ENCODE measurements at places on chromosomes 6 and 20.
A peak's percentile ranks its signal among the peaks of the same experiment; 100 is the strongest.

- peak; percentile 23 for DNase-seq
Measured at GRCh38 chr6:126625019-126625418, 285.1 kb downstream of the CENPW start.

- no peak for DNase-seq
Measured at GRCh38 chr6:147251072-147251471, 46.9 kb downstream of the STXBP5 start.

- no peak for DNase-seq
Measured at GRCh38 chr6:22631091-22631490, 61.7 kb downstream of the HDGFL1 start.

DNA sequence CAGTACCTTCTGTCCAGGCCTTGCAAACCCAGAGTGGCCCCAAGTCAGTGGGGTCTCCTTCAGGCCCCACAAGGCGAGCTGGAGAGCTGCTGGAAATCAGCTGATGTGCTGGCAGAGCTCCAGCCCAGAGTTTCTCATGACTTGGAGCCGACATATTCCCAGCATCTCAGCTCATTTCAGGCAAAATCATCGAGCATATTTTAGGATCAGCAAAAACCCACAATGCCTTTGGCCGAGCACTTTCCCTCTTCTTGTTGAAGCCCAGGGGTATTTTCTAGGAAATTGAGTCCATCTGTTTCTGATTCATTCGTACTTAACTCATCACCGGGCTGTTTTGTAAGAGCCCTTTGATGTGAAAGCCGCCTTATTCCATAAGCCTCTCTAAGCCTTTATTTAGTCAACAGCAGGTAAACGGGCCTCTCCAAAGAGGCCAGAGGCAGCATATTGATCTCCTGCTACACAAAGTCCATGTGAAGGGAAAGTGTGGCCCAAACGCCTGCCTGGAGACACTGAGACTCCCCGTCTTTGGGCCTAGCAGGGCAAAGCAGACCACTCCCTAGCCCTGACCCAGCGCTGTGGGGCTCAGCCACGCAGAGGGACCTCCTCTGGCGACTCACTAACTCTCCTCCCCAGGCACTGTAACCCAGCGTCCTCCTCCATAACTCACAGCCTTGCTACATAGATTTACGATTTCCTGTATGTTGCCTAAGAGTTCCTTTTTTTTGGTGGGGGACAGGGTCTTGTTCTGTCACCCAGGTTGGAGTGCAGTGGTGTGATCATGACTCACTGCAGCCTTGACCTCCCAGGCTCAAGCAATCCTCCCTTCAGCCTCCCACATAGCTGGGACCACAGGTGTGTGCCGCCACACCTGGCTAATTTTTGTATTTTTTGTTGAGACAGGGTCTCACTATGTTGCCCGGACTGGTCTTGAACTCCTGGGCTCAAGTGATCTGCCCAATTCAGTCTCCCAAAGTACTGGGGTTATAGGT is 12.1 kb upstream of the C20orf203 start:
- peak; percentile 82 for DNase-seq

- no peak for DNase-seq
Measured at GRCh38 chr6:37168811-37169495, 999 bp upstream of the PIM1 start.

GRCh38 chr20:63222541-63222940 is 6.6 kb upstream of the YTHDF1 start:
- no peak for DNase-seq

DNA sequence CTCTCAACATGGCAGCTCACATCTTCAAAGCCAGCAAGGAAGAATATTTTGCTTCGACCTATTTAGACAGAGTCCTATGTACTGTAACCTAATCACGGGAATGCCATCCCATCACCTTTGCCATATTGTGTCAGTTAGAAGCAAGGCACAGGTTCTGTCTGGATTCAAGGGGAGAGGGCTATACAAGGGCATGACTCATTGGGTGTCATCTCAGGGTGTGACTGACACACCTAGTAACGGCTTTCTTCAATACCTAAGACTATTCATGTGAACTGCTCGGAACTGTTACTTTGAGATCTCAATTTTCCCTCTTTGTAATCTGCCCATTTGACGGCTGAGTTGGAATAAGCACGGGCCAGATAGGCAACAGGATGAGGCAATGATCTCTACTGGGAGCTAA is 135.6 kb upstream of the HDGFL1 start:
- no peak for DNase-seq

DNA sequence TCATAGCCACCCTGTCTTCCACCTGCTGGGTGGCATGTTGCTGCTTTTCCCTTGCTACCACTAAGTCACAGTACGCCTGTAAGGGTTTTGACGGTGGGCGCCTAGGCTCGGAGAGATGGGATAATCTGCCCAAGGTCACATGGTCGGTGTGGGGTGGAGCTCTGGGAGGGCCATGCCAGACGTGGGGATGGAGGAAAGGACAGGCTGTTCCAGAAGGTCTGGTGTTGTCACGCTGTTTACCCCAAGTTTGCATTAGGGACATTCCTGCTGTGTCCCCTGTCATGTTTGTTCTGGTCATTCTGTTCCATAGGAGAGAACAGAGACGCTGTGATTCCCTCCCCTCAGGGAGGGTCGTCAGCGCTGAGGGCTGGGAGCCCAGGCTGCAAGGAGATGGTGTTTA is 16.1 kb downstream of the IP6K3 start:
- no peak for DNase-seq

GRCh38 chr20:34791289-34792020 is 34.0 kb downstream of the NCOA6 start:
- peak; percentile 74 for DNase-seq

DNA sequence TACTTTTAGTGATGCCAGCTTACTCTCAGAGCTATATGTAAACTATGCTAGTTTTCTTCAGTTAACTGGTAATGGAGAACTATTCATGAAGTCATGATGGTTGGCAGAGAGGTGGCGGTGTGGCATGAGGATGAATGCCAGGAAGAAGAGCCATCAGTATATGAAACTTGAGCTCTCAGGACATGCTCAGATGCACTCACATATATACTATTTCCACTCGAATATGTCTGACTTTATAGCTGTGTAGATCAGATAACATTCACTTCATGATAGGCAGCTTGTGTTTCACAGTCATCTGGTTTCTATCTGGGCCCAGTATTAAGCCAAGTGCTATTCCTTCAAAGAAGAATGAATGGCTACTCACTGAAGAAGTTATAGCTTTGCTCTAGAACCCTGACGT is 46.2 kb upstream of the CEP85L start:
- no peak for DNase-seq

- DNase-seq = no peak
Measured at GRCh38 chr6:150744522-150745260, 120.8 kb upstream of the MTHFD1L start.

GRCh38 chr6:13884397-13884796 is 40.4 kb upstream of the RNF182 start:
- DNase-seq = no peak

DNA sequence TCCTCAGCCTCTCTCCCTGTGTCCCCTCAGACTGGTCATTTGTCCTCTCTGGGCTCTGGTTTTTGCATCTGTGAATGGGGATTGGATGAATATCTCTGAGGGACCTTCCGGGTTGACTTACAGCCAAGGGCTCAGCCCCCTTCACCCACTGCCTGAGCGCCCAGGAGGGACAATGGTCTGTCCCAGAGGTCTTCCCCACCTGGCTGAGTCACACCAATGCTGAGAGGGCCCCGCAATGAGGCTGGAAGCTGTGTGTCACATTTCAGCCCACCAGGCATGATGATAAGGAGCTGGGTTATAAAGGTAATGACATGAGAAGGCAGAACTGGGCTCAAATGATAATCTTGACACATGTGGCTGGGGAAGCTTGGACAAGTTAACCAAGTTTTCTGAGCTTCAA is 70.5 kb downstream of the TOX2 start:
- no peak for DNase-seq

DNA sequence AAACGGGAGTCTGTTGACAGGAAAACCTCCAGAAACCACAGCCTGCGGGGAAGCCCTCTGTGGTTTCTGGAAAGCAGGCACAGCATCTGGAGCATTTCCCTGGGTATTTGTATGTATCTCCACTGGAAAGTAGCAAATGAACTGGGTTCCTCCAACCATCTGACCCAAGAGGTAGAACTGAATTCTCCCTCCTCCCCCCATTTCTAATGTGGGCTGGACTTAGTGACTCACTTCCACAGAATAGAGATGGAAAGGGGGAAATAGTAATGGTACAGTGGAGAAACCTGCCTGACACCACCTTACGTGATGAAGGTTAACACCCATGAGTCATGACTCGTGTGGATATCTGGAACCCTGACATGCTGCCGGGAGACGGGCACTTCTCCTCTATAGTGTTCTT is 51.9 kb upstream of the XRN2 start:
- DNase-seq = peak; percentile 6

- DNase-seq = no peak
Measured at GRCh38 chr6:155067956-155068615, 73.0 kb downstream of the TIAM2 start.

DNA sequence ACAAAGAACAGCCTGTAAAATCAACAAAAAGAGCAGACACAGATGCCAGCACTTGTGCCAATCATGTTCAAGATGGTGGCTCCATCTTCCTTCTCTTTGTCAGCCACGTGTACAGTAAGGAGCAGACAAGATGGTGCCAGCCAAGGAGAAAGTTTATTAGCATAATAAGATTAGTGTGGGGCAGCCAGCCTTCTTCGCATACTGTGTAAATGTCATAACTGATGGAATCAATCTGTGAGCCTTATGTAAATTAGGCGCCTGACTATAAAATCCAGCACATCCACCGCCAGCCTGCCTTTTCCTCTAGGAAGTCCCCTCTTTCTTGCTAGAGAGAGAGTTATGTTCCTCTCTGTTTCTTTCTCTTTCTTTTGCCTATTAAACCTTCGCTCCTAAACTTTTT is 99.7 kb upstream of the RALGAPA2 start:
- DNase-seq = no peak

DNA sequence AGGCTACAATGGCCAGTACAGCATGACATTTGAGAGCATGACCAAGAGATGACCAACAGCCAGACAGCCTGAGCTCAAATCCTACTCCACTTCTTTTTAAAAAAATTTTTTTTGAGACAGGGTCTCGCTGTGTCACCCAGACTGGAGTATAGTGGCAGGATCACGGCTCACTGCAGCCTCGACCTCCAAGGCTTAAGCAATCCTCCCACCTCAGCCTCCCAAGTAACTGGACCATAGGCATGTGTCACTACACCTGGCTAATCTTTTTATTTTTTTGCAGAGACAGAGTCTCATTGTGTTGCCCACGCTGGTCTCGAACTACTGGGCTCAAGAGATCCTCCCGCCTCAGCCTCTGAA is 42.9 kb downstream of the NOL4L start:
- no peak for DNase-seq

DNA sequence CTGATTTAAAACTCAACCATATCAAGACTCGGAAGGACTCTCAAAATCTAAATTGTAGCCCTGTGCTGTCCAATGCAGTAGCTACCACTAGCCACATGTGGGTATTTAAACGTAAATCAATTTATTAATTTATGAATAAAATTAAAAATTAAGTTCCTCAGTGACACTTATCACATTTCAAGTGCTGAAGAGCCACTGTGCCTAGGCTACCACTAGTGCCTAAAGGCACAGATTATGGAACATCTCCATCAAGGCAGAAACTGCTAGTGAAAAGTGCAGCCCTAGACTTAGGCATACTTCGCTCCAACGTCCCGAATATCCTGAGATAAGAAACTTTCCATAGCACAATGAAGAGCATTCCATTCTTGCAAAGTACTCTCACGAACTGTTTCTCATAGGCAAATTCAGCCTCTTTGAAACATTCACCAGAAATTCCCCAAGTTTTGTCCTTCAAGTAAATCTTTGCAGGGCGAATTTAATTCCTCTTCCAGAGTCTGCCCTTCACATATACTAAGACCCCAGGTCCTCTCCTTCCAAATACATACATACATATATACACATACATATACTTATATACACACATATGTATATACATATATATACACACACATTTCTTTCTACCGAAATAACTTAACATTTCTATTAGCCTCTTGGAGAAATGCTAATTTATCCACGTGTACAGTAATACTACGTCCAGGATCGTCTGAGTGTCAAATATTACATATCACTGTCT is 1.3 kb downstream of the SUPT3H start:
- DNase-seq = peak; percentile 11

DNA sequence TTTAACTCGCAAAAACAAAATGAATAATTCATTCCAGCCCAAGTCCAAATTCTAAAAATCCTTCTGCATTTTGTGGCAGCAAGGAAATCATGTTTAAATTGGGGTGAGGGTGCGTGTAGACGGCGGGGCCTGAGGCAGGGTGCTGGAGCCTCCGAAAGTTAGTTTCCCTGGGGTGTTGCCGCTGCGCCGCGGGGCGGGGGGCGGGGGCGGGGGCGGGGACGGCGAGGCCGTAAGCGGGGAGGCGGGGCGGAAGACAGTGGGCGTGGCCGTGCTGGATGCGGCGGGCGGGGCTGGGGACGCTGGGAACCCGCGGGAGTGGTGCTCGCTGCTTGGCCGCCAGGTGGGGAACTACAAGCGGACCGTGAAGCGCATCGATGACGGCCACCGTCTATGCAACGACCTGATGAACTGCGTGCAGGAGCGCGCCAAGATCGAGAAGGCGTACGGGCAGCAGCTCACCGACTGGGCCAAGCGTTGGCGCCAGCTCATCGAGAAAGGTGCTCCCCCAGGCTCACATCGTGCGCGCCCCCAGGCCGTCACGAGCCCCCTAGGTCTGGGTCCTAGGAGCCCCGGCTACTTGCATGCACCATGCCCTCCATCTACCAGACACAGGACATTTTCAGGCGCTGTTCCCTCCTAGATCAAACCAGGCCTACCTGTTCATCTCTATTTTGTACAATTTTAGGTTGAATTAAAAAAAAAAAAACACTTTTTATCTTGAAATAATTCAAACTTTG is 29.0 kb downstream of the SPDEF start:
- peak; percentile 90 for DNase-seq

DNA sequence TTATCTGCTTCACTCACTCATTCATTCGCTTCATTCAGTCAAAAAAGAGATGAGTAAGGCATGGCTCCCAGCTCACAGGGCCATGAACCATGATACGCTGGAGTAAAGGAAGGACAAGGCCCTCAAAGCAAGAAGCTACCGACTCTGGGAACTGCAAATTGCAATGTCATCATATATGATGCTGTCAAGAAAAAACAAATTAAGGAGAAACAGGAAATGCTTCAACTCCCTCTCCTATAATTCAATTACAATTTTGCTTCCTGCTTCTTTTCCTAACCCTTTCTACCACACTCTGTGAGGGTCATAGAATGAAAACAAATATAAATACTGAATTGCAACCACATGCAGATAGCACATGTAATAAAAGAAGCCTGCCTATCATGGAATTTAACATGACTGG is 725.7 kb upstream of the FLRT3 start:
- DNase-seq = no peak
